Left renal cortex interstitium (tissue), 4 donors: ENCODE measurements at places on chromosomes 12 and 14. TPM values are rescaled to one million over a fixed set of nuclear protein-coding genes. Genes with fewer than 3 reads are reported as not detected.
A peak's percentile ranks its signal among the peaks of the same experiment; 100 is the strongest.

DNA sequence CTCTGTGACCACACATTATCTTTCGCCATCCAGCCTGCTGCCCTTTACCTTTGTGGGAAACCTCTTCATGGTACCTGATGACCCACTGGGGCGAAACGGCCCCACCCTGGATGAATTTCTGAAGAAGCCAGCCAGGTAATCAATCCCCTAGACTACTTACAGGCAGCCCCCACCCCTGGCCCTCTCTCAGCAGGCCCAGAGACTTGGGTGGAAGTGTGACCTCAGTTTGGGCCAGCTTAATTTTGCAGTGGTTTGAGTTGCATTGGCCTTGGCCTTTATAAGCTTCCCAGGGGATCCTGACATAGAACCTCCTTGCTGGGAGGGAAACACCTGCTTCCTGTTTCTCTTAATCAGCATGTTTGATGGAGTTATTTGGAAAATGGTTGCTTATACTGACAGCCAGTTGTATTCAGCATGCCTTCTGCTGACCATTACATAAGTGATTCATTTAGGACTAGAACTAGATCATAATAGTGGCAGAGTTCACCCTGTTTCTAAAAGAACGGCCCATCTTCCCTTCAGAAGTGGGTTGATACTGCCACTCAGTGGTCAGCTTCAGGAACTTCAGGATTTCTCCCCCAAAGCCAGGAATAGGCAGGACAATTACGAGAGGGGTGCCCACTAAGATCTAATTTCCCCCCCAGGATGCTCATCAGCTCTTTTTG, 6.1 kb downstream of the SDR39U1 start:
- peak; percentile 63 for DNase-seq

Gene OLR1
- 0.46 TPM for polyA plus RNA-seq

Gene ADCY4
- polyA plus RNA-seq, result 26.6 TPM

Gene ARHGEF25
- polyA plus RNA-seq, result 29.2 TPM

DNA sequence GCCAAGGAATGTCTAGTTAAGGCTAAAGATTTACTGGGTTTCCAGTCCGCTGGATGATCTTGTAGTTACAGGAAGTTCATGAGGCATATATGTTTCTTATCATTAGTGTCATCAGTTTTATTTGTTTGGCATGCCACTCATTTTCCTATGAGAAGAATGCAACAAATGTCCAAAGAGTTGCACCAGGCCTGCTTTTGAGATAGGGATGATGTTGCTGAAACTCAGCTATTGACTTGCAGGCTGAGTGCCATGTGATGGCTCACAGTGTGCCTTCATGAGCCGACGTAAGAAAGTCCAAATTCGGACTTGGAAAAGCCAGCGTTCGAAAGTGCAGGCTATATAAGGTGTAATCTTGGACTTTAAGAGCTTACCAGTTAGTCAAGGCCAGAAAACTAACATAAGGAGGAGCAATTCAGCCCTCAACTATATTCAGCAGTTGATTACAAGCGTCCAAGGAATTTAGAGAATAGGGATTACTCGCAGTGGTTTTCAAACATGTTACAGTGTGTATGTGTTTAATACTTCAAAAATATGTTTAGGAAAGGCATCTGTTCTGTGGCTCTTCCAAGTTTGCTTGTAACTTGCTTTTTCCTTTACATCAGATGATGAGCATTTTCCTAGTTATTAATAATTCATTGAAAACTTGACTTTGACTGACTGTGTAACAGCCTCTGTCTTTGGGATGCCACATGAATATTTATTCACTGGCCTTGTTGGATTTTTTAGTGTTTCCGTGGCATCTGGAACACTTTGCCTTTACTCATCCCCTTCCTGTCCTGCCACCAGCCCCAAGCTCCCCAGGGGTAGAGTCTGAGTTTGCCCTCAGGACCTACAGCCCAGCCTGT, 101.3 kb downstream of the LGMN start:
- no peak for DNase-seq

Gene LMNTD1
- 0.16 TPM for polyA plus RNA-seq

Gene DPY19L2
- 65.5 TPM for polyA plus RNA-seq

- no peak for DNase-seq
Measured at GRCh38 chr14:74459289-74459946, 33.4 kb upstream of the SYNDIG1L start.

DNA sequence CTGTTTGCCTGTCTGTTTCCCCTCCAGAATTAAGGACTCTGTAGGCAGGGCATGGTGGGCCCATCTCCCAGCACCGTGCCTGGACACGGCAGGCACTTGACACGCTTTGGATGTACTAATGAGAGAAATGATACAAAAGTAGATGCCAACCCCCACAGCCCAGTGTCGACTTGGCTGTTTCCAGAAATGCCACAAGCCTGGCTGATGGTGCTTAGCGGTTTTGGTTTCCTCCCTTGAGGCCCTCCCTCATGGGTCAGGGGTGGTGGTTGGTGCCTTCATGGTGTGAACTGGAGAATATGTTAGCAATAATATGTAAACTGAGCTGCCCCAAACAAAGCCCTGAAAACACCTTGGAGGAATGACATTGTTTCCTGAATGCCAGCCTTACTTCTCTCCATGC, 55.5 kb upstream of the ESRRB start:
- DNase-seq, result no peak

Gene SLC22A17
- polyA plus RNA-seq, result 73.7 TPM

Gene OVCH1
- polyA plus RNA-seq, result 0.31 TPM

GRCh38 chr12:76276499-76277151, 71.6 kb downstream of the BBS10 start:
- DNase-seq, result no peak

DNA sequence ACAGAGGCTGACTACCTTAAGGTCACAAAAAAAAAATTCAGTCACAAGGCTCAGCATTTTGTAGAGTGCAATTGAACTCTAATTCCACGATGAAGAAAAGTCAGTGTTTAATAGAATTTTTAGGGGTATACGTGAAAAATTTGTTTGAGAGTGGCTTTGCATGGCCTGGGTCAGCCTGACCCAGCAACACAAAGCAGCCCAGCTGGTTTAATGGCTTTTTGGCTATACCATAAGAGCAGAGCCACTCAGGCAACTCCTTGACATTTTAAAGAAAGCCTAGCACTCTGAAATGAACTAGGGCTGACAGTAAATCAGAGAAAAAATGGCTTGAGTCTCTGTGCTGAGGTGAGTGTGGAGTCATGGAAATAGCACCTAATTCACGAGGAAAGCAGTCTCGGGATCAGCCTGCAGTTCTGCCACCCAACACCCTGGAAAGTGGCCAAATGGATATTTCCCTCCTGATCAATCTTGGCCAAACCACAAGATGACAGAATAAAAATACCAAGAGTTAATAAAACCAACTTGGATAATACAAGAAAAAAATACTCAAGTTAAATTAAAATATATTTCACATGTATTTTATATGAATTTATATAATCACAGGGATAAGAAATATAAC, 59.5 kb downstream of the GALNT4 start:
- no peak for DNase-seq
